Stimulated activated CD4-positive, alpha-beta T cell treated with anti-CD3 and anti-CD28 coated beads, TNF-alpha, amount 100 ng/mL, for 1 hour (primary cell): ENCODE measurements at places on chromosomes 11 and 22.

DNA sequence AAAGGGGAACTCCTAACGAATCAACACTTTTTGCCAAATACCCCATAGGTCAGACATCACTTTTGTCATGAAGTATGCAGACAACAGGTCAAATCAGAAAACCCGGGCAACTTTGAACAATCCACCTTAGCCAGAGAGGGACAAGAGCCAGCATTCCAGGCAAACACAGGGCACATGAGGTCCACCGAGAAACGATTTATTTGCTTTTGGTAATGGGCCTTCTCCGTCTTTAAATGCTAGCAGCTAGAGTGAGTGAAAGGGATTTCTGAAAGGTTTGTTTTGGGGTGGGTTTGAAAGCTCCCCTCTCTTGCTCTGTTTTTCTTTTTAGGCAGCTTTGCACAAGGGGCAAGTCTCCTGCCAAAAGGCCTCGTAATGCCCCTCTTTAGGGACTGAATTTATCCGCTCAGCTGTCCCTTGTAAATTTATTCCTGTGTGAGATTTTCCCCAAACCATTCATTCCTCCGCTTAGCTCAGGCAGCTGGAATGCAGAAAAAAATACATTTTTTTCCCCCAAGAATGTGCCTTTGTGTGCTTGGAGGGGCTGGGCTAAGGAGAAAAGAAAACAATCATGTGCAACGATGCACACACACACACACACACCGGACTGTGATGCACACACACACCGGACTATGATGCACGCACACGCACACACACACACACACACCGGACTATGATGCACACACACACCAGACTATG, 196.9 kb downstream of the SNX19 start:
- DNase-seq = no peak

DNA sequence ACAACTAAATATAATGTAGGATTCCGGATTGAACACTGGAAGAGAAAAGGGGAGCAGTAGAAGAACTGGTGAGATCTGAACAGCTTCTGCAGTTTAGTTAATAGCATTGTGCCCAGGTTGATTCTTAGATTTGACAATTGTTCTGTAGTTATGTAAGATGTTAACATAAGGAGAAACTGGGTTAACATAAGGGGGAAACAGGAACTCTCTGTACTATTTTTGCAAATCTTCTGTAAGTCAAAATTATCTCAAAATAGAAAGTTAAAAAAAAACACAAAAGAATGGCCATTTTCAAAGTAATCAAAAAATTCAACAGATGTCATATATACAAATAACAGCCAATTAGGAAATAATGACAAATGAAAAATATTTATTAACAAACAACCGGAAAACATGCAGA, 18.7 kb upstream of the LRP5 start:
- no peak for DNase-seq

DNA sequence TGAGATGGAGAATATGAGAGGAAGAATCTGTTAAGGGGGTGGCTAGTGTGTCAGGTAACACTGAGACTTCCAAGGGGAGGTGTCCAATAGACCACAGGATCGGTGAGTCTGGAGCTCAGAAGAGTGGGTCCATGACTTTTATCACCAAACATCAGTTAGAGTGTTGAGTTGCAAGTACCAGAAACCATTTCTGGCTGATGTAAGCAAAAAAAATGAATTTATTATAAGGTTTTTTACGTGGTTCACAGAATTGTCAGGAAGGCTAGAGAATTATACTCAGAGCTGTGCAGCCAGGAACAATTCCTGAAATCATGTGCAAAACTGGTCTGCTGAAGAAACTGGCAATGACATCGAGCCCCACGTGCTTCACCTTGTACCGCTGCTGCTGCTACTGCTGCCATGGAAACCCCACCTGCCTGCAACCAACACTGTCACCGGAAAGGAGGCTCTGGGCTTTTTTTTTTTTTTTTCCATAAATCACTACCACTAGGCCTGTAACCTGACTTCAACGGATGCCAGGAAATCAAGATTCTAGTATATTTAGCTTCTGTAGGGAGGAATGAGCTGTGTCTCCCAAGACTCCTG, 16.6 kb upstream of the STK33 start:
- DNase-seq = no peak

- DNase-seq = no peak
These were observed 37.9 kb downstream of the GRIA4 start for GRCh38 chr11:105647780-105648179.

DNA sequence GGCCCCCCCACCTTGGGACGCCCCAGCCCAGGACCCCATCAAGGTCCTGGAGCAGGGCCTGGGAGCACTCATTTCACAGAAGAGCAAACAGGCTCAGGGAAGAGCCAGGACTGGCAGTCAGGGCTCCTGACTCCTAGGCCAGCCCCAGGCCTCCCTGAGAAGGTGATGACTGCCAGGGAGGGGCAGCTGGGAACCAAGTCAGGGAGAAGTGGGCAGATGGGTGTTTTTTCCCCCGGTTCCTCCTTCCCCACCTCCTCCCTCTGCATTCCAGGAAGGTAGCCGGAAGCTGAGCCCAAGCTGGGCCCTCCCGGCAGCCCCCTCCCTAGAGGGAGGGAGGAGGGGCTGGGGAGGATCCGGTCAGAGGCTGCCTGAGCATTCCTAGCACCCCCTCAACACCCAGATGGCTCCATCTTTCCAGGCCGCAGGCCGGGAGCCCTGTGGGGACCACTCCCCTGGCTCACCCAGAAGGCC, 19.6 kb downstream of the MYRF start:
- DNase-seq = no peak

- DNase-seq = no peak
These were observed 1075.0 kb downstream of the BRD1 start for GRCh38 chr22:48752451-48753380.

DNA sequence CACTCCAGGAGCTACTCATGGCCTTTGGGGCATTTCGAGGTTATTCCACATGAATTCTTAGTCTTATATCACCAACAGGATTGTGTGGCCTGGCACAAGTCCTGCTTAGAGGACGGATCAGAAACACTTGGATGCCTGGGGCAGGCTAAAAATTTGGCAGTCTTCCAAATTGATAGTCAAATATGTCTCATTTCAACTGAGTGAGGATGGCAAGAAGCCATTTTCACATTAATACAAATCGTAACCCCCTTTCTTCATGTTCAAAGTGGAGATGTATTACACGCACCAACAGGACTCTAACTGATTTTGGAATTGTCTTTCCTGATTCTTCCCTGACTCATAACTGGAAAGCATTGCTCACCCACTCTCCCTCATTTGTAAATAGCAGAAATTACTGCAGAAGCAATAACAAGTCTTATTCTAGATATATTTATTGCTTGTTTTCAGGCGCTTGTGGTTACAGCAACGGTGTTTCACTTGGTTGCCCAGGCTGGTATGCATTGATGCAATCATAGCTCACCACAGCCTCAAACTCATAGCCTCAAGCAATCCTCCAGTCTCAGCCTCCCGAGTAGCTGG, 10.3 kb upstream of the CCDC86 start:
- no peak for DNase-seq

DNA sequence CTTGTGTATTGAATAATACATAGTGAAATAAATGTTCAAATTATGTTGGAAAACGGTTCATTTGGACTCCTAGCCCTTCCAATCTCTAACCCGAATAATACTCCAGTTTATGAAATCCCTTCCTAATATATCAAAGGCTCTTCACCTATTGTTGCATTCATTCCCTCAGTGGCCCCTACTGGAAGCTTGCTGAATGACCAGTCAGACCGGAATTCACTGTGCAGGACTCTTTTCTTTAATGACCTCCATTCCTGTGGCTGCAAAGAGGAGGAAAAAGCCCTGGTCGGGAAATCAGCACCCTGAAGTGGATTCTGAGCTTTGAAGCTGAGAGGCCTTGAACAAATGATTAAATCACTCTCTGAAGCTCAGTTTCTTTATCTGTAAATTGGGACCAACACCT, 19.1 kb upstream of the RCN1 start:
- DNase-seq = no peak

DNA sequence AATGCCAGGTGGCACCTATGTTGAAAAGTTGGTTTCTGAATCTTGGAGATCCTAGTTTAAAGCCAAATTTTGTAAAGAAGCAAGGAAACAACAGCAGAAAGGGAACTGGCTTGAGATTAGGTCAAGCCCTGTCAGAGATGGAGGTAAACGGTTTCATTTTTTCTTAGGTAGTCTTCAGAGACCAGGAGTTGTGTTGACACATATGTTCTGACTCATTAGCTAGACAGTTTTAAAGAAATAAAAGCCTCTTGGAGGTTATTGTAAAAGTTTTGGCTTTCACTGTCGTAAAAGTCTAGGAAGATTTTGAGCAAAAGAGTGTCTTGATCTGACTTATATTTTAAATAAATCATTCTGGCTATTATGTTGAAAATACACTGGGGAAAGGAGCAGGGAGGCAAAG, 151.5 kb upstream of the CTSC start:
- DNase-seq = no peak

DNA sequence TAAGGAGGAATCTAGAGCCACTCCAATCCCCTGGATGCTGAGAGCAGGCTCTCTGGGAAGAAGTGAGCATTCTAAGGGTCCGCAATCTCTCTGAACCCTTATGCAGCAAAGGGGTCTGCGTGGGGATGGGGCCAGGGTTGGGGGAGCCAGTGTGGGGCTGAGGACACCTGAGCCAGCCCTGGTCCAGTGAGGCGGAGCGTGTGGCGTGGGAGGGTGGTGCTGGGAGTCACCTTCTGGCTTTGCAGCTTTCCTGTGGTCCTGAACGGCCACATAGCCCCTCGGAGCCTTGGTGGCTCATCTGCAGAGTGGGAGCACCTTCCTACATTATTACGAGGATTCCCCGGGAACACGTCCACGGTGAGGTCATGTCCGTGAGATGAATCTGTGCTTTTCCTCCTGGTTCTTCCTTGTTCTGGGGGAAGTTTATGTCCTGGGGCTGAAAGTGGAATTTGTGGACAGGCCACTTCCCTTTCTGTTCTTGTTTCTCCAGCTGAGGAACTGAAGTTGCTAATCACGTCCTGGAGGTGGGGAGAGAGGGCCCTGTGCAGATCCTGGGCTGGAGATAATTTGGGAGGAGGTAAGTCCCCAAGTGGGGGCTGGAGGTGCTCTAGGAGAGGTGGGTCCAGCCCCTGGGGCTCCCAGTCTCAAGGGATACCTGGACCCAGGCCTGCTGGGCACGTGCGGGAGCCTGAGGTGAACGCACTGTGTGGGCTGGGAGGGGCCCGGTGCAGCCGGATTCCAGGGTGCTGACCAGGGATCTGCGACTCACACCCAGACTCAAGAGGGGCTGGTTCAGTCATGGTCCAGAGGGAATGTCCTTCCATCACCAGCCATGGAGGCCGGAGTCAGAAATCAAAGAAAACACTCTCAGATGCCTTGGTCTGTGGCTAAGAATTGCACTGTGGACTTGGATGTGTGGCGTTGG, 6.1 kb downstream of the MRGPRE start:
- DNase-seq = no peak

DNA sequence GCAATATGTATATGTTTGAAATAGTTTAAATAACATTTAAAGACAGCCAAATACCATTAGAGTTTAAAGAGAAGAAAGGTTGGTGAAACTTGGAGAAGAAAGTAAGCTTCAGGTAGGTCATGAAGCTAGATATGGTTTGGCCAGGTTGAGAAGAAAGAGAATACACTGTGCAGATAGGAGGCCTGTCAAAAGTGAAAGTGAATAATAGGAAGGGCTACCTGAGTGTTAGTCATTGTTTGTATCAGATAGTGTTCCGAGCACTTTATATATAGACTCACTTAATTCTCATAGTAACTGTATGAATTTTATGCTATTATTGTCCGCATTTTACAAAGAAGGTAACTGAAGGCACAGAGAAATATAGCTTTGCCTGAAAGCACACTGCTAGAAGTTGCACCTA, 56.9 kb downstream of the USP47 start:
- no peak for DNase-seq

GRCh38 chr11:47987310-47987709, 7.0 kb downstream of the PTPRJ start:
- DNase-seq = no peak

DNA sequence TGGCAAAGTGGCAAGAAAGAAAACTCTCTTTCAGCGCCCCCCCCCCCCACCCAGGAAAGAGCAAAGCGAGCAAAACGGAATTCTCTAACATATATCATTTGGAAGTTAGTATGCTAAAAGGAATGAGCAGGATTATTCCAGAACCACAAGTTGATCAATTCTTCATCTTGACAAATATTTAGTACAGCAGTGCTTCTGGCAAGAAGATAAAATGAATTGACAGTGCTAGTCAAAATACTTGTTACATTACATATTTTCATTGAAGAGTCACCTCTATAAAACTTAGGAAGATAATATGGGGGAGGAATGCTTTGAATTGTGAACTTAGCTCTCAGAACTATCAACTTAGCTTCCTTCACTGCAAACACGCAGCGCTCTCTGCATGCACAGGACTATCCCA, 377.4 kb downstream of the DYNC2H1 start:
- no peak for DNase-seq

DNA sequence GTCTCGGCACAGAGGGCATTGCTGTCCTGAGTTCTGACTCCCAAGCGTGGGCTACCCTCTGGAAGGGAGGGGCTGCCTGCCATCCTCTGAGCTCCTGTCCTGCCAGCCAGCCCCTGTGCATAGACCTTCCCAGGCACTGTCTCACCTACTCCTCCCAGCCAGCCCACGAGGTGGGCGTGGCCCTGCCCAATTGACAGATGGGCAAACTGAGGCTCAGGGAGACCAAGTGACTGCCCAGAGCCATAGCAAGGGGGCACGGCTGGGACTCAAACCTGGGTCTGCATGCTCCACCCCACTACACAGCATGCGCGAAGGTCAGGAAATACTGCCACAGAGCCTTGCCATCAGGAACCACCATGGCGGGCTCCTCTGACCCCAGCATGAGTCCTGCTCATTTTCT, 29.4 kb upstream of the PRR5 start:
- no peak for DNase-seq

GRCh38 chr11:77213029-77213579, 85.1 kb downstream of the MYO7A start:
- DNase-seq = no peak

DNA sequence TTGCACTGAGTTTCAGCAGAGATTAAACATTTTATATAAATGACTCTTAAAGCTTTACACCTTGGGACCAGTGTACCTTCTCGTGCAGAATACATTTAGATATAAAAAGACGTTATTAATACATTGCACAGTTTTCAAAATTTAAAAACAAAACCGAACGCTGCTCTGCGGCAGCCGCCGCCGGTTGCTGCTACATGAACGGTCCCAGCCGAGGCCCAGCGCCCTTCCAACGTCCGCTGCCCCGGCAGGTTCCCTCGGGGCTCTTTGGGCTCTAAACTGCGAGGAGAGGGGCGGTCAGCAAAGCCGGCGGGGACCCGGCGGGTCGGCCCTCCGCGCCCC, 2.0 kb downstream of the CDKN1C start:
- DNase-seq = no peak

GRCh38 chr11:99327527-99327926, 306.8 kb downstream of the CNTN5 start:
- no peak for DNase-seq
